NCI-H69 (cell line): ENCODE measurements at places on chromosomes 13 and 19.

DNA sequence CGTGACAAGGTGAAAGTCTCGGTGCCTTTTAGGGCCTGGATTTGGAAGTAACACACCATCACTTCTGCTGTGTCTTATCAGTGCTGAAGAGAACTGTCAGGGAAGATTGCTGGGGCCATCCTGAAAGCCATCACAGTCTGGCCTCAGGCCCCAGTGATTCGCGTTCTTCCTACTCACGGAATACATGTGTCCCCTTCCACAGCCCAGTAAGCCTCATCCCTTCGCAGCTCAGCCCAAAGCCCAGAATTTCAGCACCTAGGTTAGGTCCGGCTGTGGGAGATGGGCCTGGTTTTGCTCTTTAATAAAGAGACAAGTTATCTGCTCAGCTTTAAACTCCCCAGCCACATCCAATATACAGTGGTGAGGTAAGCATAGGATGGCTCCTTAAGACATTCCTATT, 113.0 kb upstream of the SPACA7 start:
- DNase-seq = no peak

DNA sequence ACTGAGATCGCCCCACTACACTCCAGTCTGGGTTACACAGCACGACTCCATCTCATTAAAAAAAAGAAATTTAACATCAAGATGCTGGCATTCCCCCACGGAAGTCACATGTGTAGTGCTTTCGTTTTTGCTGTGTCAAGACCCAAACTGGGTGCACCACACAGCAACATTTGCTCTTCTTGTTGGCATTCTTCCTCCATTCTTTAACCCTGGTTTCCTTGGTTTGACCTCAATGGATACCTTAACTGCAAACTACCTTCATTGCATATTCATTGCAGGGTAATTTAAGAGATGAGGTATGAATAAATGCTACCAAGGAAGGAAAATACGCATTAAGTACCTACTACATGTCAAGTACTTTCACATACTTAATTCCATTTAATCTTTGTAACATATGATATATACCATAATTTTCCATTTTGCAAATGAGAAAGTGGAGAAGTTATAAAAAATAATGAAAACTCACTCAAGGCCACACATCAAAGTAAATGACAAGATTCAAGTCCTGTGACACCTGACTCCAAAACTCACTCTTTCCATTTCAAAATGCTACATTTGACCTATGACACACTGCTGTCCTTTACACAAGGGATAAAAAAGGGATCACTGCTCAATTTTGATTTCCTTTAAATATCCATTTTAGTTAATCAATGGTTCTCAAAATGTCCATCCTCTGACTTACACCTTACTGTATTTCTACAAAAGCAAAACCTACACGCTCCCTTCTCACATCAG, 59.2 kb downstream of the STK24 start:
- DNase-seq = no peak

GRCh38 chr19:55836340-55836739, at the start of gene NLRP4:
NLRP4 (plus strand) TSS chr19:55836540; CDS start chr19:55852081, 15,541 bp downstream.
- DNase-seq = no peak

DNA sequence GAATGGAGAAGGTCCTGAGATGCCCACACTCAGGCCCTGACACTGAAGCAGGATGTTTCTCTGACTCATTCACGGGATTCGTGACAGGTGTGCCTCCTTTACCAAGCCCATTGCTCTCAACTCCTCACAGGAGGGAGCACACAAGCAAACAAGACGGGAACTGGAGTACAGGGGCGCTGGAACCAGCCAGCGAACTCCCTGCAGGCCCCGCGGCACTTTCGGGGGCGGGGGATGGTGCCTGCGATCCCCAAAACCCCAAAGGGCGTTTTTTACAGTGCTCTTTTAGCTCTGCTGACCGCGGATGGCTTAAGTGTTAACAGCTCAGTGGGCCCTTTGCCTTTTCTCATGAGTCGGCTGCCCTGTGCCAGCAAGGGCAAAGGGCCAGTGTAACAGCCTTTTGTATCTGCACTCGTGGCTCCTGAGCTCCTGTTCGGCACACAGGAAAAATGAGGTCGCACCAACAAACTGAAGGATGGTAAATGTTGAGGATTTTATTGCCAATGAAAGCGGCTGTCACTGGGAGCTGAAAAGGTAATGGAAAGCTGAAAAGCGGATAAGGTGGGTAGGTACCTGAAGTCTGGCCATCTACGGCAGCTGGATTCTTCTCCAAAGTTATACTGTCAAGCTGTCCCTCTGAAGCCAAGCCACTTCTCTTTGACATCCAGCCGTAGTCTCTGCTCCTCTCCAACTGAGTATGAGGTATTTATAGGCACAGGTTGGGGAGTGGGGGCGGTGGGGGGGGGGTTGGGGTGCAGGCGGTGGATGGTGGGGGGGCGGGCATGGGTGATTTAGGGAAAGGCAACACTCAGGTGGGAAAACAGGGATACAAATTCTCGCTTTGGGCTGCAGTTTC, 65.0 kb upstream of the TRPC4 start:
- DNase-seq = peak; percentile 82

GRCh38 chr13:105311094-105311493, 1224.4 kb downstream of the EFNB2 start:
- DNase-seq = no peak

- DNase-seq = peak; percentile 67
Measured at GRCh38 chr19:926589-927350, 935 bp downstream of the ARID3A start.

DNA sequence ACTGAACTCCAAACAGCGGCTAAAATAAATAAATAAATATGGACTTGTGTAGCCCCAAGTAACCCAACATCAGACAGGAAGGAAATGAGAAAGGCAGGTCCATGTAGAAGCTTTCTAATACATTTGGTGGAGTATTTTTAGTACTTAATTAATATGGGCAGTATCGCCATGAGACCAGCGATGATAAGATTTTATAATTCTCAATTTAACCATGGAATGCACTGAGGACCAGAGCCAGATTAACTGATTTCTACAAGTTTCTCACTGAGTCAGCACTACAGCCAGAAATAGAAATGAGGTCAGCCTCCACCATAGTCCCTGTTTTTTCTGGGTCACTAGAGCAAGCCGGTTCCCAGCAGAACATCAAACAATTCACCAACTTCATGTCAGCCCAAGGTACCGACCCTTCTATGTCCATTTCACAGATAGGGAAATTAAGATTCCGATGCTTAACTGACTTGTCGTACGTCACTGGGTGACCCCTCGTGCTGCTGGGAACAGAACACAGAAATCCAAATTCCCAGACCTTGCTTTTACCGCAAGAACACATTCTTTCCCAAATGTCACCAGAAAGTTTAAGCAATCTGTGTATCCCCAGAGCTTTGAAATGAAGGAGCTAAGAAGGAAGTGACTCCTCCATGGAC, 90.4 kb downstream of the COL4A1 start:
- no peak for DNase-seq

DNA sequence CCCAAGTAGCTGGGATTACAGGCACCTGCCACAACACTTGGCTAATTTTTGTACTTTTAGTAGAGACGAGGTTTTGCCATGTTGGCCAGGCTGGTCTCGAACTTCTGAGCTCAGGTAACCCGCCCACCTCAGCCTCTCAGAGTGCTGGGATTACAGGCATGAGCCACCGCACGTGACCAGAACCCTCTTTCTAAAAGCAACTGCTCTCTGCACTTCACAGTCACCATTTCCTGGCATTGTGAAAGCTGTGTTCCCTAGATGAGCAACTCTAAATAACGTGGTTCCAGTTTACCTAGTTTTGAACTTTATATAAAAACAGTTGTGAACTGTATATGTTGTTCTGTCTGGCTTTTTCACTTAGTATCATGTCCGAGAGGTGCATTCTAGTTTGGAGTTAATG, 152.9 kb downstream of the SIPA1L3 start:
- DNase-seq = no peak

DNA sequence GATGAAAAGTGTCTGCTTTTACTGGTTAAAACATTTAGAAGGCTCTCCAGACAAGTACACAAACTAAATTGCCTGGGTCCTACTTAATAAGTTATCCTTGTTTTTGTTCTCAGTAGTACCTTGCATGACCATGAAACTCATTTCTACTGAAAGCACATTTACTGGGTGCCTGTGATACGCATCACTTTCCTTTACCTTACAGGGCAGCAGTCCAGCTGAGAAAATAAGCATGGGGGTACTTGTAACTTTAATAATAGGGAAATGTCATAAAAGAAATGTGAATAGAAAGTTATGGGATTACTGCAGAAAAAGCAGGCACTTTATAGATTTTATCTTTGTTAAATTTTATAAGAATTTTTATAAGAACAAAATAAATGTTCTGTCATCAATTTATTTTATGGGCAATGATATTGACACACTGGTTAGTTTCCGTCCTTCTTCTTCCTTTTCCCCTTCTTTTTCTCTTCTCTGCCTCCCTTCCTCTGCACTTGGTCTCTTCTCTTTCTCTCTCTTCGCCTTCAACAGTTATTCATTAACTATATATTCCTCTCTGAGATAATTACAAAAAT, 107.3 kb upstream of the AKAP11 start:
- DNase-seq = no peak

GRCh38 chr13:97141564-97142005, 80.5 kb upstream of the MBNL2 start:
- peak; percentile 95 for DNase-seq

GRCh38 chr19:40279761-40280607, 5.2 kb downstream of the AKT2 start:
- no peak for DNase-seq

- DNase-seq = peak; percentile 78
Measured at GRCh38 chr13:27826379-27827353, 34.4 kb downstream of the GSX1 start.
